ENCODE measurements at places on chromosomes 7 and 10.

GRCh38 chr7:73850781-73851207 lies 8.5 kb upstream of the METTL27 start:
- DNase-seq, result peak; percentile 99

DNA sequence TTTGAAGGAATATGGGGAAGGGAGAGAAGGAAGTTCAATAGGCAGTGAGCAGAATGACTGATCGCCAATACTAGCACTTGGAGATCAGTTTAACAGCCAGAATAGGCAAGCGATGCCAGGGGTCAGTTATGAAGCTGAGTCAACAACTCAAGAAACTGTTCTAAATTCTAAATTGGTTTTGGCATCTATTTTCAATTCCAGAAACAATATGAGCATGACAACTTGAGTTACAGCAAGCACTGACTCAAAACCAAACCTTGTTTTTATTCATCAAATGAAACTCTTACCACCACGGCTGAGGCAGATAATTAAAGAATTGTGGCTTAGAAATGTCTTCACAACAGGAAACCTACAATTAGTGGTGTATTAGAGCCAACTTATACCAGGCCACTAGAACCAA lies 180.5 kb upstream of the ASAH2 start:
- DNase-seq, result no peak

DNA sequence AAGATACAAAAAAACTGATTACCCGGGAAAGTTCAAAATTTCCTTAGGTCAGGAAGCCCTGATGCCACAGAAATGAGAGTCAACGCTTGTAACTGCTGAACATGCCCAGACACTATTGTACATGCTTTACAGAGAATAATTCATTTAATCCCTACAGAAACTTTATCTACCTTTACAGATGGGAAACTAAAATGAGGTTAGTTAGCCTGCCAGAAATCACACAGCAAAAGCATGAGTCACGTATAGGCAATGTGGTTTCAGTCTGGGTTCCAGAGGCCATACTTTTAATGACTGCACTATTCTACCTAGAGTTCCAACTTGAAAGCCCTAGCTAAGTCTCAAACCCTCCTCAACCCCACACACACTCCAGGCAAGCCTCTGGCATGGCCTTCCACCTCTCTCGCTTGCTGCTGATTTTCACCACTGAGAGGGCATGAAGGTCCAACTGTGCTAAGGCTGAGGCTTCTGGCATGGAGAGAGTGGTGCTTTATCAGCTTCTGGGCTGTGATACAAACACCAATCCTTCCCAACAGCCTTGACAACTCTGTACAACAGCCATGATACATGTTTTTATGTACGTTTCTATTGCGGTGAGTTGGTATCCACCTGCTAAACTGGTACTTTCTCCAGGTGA lies 1011.2 kb upstream of the GHITM start:
- no peak for DNase-seq

DNA sequence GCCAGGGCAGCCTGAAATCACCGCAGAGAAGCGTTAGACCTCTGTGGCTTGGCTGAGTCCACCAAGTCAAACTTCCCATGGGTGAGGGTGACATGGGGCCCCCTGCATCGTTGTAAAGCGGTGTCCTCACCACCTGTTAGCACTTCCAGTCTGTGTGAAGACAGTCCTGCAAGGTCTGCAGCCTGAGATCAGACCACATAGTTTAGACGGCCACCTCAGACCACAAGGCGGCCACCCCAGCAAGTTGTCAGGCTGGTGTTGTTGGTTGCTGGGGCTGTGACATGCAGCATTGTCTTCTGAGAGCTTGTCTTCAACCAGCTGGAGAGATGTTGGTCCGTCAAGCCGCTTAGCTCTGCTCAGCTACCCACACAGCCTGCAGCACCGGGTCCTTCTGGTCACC lies 44.1 kb upstream of the TARP start:
- DNase-seq, result no peak

DNA sequence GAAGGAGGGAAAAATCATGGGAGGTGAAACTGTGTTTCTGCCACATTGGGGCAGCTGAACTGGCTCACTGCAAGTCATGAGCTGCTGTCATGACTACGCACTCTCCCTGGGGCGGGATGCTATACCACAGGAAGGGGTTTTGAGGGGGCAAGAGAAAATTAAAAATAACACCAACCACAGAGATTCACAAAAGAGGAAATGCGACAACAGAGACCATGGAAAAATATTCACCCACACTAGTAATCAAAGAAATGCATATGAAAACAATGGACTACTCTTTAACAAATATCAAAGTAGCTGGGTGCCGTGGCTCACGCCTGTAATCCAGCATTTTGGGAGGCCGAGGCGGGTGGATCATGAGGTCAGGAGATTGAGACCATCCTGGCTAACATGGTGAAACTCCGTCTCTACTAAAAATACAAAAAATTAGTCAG lies 65.2 kb upstream of the TM9SF3 start:
- DNase-seq, result no peak

GRCh38 chr7:41467596-41467995 lies 235.3 kb downstream of the INHBA start:
- no peak for DNase-seq

DNA sequence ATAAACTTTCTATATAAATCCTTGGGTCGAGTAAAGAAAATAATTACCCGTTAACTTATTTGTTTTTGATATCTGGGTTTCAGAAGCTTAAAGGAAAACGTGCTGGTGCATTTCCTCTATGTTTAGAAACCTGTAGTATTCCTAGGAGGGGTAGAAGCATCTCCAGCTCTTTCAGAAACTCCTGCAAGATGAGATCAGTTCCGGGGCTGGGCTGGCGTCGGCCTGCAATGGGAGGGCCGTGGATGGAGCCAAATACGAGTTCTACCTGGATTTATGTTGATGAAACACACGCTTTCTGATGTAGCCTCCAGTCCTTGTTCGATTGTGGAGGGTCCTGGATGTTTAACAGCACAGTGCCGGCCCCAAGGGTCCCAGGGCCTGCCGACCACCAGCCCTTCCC lies 35.8 kb upstream of the DIP2C start:
- DNase-seq, result no peak

DNA sequence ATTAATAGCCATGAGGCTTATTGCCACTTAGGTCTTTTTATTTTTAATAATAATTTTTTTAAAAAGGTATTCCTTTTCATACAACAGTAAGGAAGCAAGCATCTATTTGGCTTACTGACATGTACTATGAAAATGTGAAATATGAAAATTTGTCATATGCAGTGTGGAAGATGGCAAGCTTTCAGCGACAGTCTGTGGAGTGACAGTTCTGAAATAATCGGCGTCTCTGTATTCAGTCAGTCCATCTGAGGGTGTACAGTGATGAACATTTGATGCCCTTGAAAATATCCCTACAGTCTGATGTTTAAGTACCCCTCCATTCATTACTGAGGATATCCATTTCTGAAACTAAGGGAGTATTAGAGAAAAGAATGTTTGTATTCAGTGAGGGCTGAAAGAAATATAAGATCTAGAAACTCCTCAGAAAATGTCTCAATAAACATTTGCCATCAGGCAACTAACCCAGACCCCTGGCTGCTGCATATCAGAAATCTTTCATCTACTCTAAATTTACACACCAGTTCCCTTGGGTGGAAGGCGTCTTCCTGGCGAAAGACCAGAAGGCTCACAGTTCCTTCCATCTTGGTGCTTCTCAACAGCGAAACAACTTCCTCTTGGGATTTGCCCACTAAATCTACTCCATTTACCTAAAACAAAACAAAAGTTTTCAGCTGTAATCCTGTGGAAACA lies 440.6 kb downstream of the PARD3 start:
- DNase-seq, result no peak

- DNase-seq, result no peak
Observed at GRCh38 chr10:121199081-121199480, 347.9 kb downstream of the WDR11 start.

GRCh38 chr10:88041243-88042159 lies 178.1 kb downstream of the PTEN start:
- no peak for DNase-seq

GRCh38 chr10:55491712-55492111 lies 690.7 kb upstream of the PCDH15 start:
- no peak for DNase-seq

GRCh38 chr10:1486841-1487687 lies 250.3 kb downstream of the ADARB2 start:
- no peak for DNase-seq

GRCh38 chr7:69808391-69808790 lies 210.1 kb downstream of the AUTS2 start:
- DNase-seq, result no peak

- no peak for DNase-seq
Observed at GRCh38 chr10:43067391-43068135, 9.3 kb upstream of the RET start.

DNA sequence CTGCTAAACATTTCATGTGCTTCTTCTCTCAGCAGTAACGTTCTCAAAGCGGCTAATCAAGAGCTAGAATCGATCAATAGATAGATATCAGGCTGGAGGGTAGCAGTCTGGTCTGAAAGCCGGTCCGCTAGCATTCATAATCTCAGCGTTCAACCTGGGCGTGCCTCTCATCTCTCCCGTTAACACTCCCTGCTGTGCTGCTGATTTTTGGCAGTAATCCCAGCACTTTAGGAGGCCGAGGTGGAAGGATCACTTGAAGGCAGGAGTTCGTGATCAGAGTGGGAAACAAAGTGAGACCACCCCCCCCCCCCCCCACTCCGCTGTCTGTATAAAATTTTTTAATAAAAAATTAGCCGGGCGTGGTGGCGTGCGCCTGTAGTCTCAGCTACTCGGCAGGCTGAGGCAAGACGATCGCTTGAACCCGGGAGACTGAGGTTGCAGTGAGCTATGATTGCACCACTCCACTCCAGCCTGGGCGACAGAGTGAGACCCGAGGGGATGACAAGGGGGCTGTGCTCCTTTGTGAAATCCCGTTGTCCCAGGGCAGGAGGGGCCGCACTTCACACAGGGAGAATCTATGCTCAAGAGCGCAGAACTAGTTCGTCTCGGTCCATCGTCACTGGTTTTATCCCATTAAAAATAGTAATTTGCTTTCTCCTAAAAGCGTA lies 624 bp upstream of the CEP55 start:
- DNase-seq, result peak; percentile 23

Data from HS-5 (cell line).